ENCODE measurements at places on chromosomes 12 and 14. TPM values are rescaled to one million over a fixed set of nuclear protein-coding genes. Genes with fewer than 3 reads are reported as not detected.

The TOMM20L gene
- not detected for total RNA-seq

The SLC38A4 gene
- not detected for total RNA-seq

GRCh38 chr12:42309996-42310395, 15.9 kb downstream of the ZCRB1 start:
- DNase-seq = no peak

- DNase-seq = peak; percentile 64
Measured at GRCh38 chr12:7933255-7933726, 2.7 kb downstream of the SLC2A3 start.

GRCh38 chr14:40796168-40796567, 810.5 kb upstream of the LRFN5 start:
- no peak for DNase-seq

DNA sequence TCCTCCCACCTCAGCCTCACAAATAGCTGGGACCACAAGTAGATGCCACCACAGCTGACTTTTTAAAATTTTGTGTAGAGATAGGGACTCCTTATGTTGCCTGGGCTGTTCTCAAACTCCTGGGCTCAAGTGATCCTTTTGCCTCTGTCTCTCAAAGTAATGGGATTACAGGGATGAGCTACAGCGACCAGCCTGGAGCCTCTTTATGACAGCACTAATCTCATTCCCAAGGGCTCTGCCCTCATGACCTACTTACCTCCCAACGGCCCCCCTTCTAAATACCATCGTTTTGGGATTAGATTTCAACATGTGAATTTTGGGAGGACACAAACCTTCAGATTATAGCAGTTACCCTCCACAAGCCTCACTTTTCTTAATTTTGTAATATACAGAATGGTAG, 150.6 kb upstream of the FUT8 start:
- no peak for DNase-seq

GRCh38 chr12:55737581-55738122, 5.3 kb upstream of the GDF11 start:
- no peak for DNase-seq

Measured in activated T-helper 1 cell treated with anti-CD3 and anti-CD28 coated beads, Interleukin-12 subunit alpha, Interleukin-12 subunit beta, Interleukin-2, Interleukin-4 antibody, amounts not matched to agents 30 ng/mL and 10 ng/mL and 1 ng/mL, durations not matched to agents 14 hours and 24 hours and 36 hours (primary cell).